ENCODE measurements at places on chromosomes 12 and 14.

DNA sequence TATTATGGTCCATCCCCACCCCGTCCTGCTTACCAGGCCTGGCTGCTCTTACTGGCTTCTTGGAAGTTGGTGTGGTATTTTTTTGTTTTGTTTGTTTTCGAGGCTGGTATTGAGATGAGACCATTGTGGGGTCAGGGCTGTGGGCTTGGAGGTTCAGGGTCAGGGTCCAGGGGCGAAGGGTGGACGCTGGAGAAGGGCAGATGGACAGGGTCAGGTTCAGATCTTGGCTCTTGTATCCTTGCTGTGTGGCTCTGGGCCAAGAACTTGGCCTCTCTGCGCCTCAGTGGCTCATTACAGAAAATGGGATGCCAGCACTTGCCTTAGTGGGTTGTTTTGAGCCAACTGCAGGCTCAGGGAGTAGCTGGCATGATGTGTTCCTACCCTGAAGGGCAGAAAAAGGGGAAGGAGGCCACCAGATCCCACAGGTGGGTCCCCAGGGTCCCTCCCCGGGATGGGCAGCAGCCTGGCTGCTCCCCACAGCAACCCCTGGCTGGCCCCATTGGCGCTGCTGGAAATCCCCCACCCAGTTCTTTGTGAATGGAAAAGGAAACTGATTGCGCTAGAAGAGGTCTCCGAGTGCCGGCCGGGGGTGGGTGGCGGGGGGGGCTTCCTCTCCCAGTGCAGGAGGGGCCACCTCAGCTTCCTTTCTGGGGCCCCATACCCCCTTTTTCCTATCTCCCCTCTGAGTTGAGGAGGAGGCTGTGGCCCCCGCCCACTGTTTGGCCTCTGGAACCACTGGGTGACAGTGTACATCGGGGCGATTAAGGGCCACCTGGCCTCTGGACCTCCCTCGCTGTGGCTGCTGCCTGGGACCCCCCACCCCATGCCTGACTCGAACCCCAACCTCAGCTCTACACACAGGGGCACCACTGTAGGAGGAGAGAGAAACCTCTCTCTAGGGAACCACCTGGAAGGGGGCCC is 25.0 kb downstream of the SH2B3 start:
- DNase-seq, result peak; percentile 73

DNA sequence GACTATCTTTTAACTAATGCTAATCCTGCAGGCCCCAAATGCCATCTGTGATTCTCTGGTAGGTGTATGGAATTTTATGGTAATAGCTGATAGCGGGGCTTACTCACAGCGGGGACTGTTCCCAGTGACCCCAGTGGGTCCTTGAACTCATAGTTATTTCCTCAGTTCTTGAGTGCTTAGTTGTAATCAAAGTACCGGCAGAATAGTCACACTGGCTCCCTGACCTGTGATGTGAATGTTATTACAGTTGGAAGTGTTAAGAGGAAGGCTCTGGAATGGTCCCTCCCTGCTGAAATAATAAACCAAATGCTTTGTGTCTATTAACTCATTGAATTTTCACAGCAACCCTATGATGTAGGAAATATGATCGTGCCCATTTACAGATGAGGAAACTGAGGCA is 78.3 kb downstream of the NDUFA12 start:
- peak; percentile 64 for DNase-seq

DNA sequence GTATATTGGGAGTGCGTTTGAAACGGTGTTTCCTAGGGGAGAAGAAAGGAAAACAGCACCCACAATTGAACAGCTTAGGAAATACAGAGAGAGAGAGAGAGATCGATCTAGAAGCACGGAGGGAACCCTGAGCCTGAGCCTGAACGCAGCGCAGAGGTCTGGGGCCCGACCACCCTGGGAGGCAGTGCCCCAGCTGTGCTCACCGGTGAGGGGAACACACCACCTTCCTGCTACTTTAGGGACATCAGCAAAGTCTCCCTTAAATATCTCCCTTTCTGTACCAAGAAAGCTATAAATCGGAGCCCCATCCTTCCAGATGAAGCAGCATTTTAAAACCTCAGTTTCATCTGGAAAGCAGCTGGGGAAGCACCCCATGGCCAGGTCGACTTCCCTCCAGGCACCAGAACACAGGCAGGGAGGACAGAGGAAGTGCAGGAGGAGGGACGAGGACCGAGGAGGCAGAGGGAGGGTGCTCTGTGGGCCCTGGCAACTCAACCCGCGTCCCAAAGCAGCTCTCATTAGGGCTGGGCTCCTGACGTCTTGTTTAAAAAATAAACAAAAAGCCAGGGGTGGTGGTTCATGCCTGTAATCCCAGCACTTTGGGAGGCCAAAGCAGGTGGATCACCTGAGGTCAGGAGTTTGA is 12.2 kb downstream of the RIMBP2 start:
- no peak for DNase-seq

DNA sequence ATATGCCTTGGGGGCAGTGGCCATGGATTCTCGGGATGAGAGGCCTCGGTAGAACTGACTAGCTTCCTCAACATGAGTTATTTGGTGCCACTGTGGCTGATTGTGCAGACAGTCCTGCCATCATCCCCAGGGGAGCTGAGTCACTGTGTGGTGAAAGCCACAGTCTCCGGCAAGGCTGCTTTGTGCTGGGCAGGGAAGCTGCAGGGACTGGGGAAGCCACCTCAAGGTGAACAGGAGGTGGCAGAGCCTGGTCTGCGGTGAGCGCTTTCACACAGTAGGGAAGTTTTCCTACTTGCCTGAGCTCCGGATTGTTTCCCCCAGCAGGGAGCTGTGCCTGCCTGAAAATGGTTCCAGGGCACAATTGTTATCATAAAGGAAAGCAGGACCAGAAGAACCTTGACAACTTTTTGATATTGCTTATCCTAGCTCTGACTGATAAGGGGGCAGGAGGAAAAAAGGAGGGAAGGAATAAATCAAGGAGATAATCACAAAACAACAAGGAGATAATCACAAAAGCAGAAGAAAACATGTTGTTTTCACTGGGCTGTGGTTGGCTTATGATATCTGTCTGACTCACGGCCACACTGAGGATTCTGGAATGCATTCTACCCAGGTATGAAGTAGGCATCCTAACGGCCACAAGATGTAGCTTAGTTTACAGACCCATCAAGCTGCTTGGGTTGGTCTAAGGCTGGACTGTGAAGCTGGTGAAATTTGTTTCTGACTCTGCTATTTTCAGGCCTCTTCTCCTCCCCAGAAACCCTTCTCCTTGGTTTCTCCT is 32.2 kb upstream of the GNG2 start:
- no peak for DNase-seq

DNA sequence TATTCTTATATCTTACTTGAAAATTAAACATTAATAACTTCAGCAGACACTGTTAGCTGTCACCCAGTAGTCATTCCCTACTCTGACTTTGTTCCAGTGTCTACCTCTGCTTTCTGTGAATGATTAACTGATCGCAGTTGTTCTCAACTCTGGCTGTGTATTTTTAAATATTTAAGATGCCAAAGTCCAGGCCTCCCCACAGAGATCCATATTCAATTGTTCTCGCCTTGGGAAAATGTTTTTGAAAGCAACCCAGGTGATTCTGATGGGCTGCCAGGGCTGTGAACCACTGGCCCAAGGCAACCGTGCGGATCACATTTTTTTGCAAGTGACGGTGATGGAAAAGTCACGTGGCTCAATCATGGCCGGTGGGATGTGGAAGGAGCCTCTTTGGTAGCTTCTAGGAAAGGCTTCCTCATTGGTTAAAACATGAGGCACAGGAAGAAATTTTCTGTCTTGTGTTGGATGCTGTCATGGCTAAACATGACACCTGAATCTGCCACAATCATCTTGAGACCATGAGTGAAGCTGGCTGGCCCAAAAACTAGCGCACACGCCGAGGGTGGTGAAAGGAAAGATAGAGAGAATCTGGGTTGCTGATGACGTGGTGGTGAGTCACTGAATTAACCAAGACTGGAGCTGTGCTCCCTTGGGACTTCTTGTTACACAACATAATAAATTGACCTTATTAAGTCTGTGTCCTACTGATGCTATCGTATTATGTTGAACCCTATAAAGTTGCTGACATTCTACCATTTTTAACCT is 37.2 kb downstream of the RDH12 start:
- no peak for DNase-seq

GRCh38 chr12:82019533-82019932 is 260.4 kb upstream of the PPFIA2 start:
- no peak for DNase-seq

DNA sequence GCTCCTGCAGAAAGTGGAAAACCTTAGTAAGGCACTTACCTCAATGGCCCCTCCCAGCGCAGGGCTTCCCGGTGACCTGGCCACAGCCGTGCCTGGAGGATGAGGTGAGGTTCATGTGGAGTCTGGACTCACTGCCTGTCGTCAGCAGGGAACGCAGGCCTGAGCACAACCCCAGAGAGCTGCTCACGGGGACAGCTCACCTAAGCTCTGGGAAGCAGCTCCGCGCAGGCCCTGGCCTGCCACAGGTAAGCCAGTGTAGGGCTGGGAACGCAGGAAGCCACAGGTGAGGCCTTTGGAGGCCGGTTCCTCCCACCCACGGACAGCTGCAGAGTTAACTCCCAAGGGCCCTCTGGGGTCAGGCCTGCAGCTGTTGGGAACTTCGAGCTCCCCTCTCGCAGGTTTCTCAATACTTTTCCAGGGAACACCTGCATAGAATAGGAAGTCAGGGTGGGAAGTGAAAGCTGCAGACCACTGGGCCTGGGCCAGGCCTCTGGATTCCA is 32.7 kb downstream of the ANAPC7 start:
- no peak for DNase-seq

- peak; percentile 98 for DNase-seq
Observed at GRCh38 chr12:86230516-86231146, 25.6 kb downstream of the MGAT4C start.

DNA sequence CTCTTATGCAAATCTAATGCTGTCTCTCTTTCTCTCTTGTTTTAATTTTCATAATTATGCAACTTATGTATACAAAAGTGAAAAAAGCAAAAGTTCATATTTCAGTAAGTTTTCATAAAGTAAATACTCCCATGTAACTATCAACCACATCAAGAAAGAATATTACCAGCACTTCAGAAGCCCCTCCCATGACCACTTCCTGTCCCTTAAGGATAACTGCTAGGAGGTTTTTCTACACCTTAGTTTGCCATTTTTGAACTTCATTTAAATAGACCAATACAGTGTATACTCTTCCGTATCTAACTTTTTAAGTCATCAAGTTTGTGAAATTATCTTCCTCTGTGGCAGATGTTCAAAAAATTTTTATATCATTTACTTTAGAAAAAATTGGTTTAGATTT is 547 bp upstream of the OR4K15 start:
- no peak for DNase-seq

GRCh38 chr14:64970776-64971477 is 1.2 kb downstream of the RAB15 start:
- peak; percentile 23 for DNase-seq

- DNase-seq, result no peak
Observed at GRCh38 chr12:43762596-43762995, 3.8 kb downstream of the IRAK4 start.

DNA sequence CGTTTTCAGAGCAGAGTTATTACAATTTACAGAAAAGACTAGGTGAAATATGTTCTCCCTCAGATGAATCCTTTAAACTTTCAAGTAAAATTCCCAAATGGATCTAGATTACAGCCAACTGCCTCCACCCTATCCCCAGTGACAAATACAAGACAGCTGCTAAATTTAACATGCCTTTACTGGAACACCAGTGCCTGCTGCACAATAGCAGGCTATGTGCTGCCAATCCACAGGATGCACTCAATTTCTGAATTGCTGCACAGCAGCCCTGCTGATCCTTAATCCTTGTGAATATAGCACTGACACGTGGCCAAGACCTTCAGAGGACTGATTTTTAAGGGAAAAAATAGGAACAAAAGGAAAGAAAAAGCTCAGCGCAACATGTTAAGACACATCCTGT is 128.9 kb downstream of the CCER1 start:
- DNase-seq, result no peak
